ENCODE measurements at places on chromosomes 5 and 9. TPM values are rescaled to one million over a fixed set of nuclear protein-coding genes. Genes with fewer than 3 reads are reported as not detected.

Gene MYO10
- not detected for total RNA-seq

Gene IFNA21
- total RNA-seq, result not detected

Gene GAPT
- not detected for total RNA-seq

Gene CCL27
- total RNA-seq, result not detected

Gene FOXI1
- not detected for total RNA-seq

Gene RAI14
- 0.61 TPM for total RNA-seq

Gene NTNG2
- 14.5 TPM for total RNA-seq

Gene APBA1
- 3.6 TPM for total RNA-seq

Gene SMARCA2
- total RNA-seq, result 168 TPM

Gene CLIC3
- 3.8 TPM for total RNA-seq

Measured in activated CD8-positive, alpha-beta memory T cell treated with anti-CD3 and anti-CD28 coated beads, Interleukin-2, amount 10 ng/mL, durations not matched to agents 7 days and 5 days (primary cell).